ENCODE measurements at places on chromosomes 3 and 15.

GRCh38 chr3:151305775-151306151 is 10.9 kb downstream of the GPR87 start:
- DNase-seq = peak; percentile 29

GRCh38 chr3:16301507-16301906 is 36.5 kb downstream of the OXNAD1 start:
- no peak for DNase-seq

DNA sequence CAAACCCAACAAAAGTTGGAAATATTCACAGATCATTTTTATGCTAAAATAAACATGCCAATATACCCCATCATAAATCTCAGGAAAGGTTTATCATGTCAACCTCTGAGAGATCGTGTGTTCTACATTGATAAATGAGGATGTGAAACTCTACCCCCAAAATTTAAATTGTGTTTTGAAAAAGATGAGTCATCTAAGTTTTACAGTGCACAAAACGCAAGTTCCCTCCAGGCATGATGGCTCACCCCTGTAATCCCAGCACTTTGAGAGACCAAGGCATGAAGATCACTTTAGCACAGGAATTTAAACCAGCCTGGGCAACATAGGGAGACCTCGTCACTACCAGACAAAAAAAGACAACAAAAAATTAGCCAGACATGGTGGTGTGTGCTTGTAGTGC is 1487.0 kb upstream of the GBE1 start:
- DNase-seq = no peak

DNA sequence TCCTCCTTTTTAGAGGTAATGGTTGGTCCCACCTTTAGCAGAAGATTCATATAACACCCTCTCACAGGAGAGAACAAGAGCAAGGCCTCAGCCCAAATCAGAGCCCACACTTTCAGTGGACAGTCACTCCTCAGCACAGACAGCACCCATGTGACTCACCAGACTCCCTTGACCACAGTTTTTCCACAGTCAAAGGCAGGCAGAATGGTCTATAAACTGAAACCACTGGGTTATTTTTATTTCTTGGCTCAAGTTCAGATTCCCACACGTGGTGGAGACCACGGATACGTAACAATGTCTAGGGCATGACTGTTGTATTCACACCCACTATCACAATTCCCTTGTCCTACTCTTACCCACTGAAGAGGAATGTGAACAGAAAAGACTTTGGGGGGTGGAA is 237.8 kb upstream of the UBE2E1 start:
- peak; percentile 97 for DNase-seq

DNA sequence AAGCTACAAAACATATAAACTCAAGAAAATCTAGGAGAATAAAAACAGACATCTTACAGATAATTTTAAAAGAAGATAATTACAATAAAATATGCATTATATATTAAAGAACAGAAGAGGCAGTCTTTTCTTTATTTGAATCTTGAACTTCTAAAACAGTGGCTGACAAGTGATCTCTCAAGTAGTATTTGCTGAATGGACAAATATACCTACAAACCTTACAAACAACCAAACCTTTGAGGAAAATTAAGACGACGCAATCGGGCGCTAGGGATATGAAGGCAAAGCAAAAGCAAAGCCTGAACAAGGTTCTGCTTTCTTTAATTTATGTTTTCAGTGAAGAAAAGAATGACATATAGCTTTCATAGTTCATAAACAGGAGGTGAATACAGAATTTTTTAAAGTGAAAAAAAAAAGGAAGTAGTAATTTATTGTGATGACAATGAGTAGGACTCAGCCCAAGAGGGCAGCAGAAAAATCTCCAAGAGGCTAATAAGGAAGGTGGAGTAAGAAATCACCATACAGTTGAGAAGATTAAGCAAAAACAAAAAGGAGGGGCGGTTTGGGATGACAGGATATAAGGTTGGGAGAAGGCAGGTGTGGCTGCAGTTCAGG is 347.8 kb downstream of the TBC1D5 start:
- DNase-seq = no peak

DNA sequence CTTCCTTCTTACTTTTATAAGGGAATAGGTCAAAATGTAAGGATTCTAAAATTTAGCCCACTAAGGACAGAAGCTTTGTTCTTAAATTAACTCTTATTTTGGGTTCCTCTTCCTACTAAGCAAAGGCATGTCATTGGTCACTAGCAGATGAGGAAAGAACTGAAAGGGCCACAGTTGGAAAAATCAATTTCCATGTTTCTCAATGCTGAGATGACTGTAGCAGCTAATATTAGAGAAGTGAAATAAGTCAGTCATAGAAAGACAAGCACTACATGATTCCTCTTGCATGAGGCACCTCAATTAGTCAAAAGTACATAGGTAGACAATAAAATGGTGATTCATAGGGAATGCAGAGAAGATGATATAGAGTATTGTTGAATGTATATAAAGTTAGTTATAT is 353.7 kb downstream of the RSL24D1 start:
- DNase-seq = no peak

GRCh38 chr15:22978691-22979237 is 1.4 kb downstream of the CYFIP1 start:
- DNase-seq = no peak

DNA sequence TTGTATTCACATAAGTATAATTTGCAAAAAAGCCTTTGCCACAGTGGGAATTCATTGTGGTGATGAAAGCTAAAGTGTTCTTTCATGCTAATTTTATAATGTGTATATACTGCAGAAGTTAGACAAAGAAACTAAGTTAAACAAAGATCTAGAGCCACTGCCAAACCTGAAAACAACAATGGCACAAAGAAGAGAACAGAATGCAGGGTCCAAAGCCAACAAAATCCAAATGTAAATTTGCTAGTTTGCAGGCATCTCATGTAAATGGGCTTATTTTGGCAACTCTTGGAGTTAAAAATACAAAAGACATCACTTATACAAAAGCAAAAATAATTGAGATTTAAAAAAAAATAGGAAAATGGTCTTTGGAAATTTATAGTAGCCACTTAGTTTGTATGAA is 123.0 kb downstream of the TCF12 start:
- DNase-seq = no peak

DNA sequence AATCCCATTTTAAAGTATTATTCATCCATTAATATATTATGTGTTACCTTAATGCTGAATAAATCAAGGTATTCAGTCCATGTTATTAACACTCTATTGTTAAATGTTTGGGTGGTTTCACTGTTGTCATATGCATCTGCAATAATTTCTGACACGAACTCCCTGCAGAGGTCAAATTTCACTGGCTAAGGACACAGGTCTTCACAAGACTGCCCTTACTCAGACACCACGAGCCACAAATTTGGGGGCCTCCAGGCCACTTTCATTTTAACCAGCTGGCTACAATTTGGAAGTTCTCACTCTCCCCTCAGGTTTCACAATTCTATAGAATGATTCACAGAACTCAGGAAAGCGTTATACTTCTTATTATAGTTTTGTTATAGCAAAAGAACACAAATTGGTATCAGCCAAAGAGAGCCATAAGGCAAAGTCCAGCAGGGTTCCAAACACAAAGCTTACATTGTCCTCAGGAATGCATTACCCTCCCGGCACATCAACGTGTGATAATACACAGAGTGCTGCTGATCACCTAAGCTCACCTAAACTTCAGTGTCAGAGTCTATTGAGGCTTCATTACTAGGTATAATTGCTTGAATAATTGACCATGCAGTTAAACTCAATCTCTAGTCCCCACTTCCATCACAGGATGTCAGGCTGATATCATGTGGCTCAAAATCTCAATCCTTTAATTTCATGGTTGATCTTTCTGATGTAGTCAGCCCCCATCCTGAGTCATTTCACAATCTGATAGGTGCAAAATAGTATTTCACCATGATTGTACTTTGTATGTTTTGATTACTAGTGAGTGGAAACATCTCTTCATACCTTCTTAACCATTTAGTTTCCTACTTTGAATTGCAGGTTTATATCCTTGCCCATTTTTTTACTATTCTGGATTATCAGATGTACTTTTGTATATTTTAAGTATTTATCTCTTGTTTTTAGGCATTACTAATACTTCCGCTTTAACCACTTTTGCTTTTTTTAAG is 441.4 kb upstream of the AGTR1 start:
- DNase-seq = no peak

DNA sequence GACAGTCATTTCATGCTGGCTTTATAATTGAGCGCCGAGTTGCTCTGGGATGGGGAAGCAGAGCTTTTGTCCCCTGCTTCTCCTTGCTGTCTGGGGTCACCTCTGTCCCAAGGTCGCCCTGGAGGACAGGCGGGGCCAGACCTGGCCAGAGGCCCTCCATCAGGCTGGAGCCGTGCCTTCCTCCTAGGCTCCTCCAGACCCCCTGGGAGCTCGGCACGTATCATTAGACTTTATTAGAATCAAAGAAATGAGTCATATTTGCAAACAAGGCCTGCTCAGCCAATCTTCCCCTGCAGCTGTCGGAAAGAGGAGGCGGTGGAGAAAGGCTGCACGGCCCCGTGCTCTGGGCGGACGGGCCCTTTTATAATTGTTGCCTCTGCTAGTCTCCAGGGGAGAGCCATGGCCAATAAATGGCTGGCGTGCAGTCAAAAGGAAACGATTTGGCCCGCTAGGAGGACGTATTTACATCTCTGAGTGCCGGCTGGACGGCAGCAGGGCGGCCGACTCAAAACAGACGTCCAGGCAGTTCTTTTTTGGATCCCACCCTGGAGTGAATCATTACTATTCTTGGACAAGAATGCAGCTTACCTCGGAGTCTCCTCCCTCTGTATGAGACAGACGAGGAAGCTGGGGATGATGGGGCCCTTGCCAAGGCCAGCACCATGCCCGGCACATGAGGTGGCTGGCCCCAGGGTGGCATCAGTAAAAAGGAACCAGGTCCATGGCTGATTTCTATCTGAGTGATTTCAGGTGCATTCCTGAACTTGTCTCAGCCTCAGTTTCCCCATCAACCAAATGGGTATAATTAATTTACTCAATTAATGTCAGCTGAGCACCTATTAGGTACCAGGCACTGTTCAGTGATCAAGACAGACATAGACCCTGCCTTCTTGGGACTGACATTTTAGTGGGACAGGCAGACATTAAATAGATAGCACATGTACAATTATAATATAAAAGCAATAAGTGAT is 50.6 kb downstream of the SLC6A6 start:
- DNase-seq = peak; percentile 99

GRCh38 chr15:74374648-74375302 is 7.3 kb upstream of the CYP11A1 start:
- DNase-seq = no peak

DNA sequence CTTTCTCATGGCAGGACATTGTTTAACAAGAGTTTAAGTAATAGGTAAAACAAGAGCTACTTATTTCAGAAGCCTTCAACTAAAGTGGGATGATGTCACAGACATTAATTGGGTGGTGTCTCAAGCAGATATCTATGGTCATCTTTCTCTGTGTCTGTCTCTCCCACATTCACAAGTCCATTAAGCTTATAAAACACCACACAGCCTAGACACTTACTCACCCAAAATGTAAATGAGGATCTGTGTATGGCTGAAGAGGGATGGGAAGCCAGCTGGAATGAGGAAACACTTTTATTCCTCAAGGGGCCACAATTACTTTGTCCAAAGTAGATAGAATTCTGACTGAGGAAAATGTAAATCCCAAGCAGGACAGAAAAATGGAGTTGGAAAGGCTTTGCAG is 183.8 kb downstream of the THRB start:
- no peak for DNase-seq

DNA sequence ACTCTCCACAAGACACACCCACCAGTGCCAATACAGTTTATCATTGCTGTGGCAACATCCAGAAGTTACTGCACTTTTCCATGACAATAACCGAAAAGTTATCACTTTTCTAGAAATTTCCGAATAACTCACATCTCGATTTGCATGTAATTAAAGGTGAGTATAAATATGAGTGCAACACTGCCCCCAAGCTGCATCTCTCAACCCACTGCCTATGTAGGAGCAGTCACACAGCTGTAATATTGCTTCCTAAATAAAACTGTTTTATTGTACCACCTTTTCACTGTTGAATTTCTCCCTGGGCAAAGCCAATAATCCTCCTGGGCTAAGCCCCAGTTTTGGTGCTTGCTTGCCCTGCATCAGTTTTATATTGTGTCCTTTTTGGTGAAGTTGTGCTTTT is 601.0 kb upstream of the EPHA6 start:
- no peak for DNase-seq

- DNase-seq = peak; percentile 94
Observed at GRCh38 chr15:75718328-75718727, 5.7 kb upstream of the CSPG4 start.

GRCh38 chr15:57591822-57592367 is at the start of gene MYZAP:
Gene MYZAP (plus strand): TSS chr15:57591904. CDS start chr15:57592035, 131 bp downstream.
- peak; percentile 42 for DNase-seq

DNA sequence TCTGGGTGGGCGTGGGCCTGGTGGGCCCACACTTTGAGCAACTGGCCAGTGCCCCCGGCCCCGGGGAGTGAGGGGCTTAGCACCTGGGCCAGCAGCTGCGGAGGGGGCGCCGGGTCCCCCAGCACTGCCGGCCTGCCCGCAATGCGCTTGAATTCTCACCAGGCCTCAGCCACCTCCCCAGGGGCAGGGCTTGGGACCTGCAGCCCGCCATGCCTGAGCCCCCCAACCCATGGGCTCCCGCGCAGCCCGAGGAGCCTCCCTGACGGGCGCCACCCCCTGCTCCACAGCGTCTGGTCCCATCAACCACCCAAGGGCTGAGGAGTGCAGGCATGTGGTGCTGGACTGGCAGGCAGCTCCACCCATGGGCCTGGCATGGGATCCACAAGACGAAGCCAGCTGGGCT is 484.3 kb downstream of the UNC13C start:
- DNase-seq = no peak

- DNase-seq = no peak
Observed at GRCh38 chr3:14553871-14554270, 13.7 kb upstream of the GRIP2 start.

- DNase-seq = no peak
Observed at GRCh38 chr3:3309887-3310286, 130.4 kb upstream of the CRBN start.
